Activated CD4-positive, alpha-beta memory T cell treated with anti-CD3 and anti-CD28 coated beads, Interleukin-2, amount 10 ng/mL, durations not matched to agents 7 days and 5 days (primary cell): ENCODE measurements at places on chromosomes 6 and 20. TPM values are rescaled to one million over a fixed set of nuclear protein-coding genes. Genes with fewer than 3 reads are reported as not detected.

- DNase-seq = no peak
- no peaks in the 10 kb centered on the region for H3K4me1 ChIP-seq
- no peaks in the 10 kb centered on the region for H3K27me3 ChIP-seq
- no peaks in the 10 kb centered on the region for H3K36me3 ChIP-seq
- H3K27ac ChIP-seq = no peak overlapping the region
Measured at GRCh38 chr6:165697171-165697570, 34.1 kb upstream of the PDE10A start.

DNA sequence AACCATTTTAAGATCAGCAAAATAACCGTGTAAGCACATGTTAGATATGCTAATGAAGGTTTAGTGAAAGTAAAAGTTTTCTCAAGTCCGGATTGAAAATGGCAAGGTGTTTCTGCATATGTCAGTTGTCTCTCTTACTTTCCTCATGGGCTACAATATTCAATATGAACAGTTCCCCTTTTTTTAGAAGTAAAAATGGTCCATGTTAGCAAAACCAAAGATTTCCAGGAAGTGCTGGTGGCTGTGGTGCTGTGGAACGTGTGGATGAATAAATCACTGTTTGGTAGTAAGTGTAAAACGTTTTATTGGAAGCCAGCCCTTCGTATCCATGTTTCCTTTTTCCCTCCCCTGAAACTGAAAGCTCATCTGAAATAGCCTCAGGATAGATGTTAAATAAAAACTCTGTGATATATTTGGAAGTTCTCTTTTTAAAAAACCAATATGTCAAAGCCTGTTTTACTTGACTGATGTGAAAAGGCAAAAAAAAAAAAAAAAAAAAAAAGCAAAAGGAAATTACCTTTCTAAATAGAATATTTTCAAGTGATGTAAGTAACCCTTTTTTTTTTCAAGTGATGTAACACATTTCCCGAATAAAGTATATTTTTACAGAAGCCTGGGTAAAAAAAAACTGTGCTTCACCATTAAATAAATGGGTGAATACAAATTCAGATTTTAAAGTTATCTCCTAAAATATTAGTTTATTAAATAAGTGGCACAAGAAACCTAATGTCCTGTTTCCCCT lies 41.9 kb downstream of the PLEKHG1 start:
- DNase-seq = no peak
- H3K36me3 ChIP-seq = no peaks in the 10 kb centered on the region
- H3K4me3 ChIP-seq = no peak overlapping the region
- peaks cover 6% of the 10 kb centered on the region for H3K4me1 ChIP-seq
- H3K27ac ChIP-seq = no peak overlapping the region
- H3K27me3 ChIP-seq = peaks cover 6% of the 10 kb centered on the region

DNA sequence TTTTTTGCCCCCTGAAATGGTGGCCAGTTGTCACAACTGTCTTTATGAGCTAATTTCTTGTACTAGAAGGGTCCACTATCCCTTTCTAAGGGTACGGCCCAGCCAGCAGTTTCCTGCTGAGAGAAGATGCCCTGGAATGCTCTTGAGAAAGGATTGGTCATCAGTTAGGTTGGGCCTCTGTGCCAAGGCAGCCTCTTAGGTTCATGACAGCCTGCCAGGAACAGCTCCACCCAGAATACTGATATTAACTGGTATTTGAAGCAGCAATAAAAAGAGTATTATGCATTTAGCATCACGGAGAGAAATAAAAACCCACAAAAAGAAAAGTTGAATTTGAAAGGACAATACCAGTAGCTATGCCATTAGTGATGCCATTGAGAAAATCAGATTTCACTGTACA lies 9.0 kb upstream of the HINT3 start:
- no peaks in the 10 kb centered on the region for H3K36me3 ChIP-seq
- no peak overlapping the region for H3K4me3 ChIP-seq
- peaks cover 24% of the 10 kb centered on the region for H3K4me1 ChIP-seq
- no peaks in the 10 kb centered on the region for H3K27me3 ChIP-seq

GRCh38 chr6:106908386-106908840 lies 66.1 kb downstream of the CD24 start:
- no peak overlapping the region for H3K27ac ChIP-seq
- no peaks in the 10 kb centered on the region for H3K36me3 ChIP-seq
- no peaks in the 10 kb centered on the region for H3K4me1 ChIP-seq
- no peak for DNase-seq
- H3K4me3 ChIP-seq = no peak overlapping the region

GRCh38 chr6:28789553-28790083 lies 134.2 kb downstream of the TRIM27 start:
- H3K4me3 ChIP-seq = peak overlapping the region; percentile 49
- H3K27ac ChIP-seq = no peak overlapping the region
- H3K4me1 ChIP-seq = peaks cover 15% of the 10 kb centered on the region
- H3K27me3 ChIP-seq = peaks cover 85% of the 10 kb centered on the region

DNA sequence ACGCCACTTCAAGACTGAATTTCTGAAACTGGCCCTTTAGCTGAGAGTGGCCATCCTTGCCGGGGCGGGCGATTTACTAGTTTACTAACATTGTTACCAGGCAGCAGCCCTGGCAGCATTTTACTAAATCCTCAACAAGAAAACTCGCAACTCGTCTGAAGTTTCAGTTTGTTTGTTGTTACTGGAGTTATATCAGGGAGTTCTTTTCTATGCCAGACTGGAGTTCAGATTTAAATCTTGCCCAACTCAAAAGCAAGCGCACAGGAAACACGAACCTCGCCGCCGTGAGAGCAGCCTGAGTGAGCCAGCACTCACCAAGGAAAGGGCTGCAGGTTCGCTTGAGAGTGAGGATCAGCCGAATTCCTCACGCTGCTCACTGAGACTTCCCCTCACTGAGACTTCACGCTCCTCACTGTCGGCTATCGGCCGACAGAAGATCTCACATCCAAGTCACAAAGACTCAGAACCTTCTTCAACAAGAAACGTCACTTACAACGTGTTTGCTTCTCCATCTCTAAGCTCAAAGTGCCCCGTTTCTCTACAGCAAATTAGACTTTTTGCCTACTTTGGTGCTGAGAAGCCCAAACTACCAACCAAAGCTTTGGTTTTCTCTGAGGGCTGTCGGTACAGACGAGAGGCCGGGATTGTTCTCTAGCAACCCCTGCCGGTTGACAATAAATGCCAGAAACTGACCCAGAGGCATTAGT lies 78.9 kb downstream of the OLIG3 start:
- H3K36me3 ChIP-seq = no peaks in the 10 kb centered on the region
- peaks cover 13% of the 10 kb centered on the region for H3K4me1 ChIP-seq
- H3K4me3 ChIP-seq = peak overlapping the region; percentile 76
- peak overlapping the region; percentile 79 for H3K27ac ChIP-seq
- peak; percentile 78 for DNase-seq

GRCh38 chr6:96520171-96521115 lies 1.2 kb upstream of the UFL1 start:
- H3K4me3 ChIP-seq = peak overlapping the region; percentile 100
- H3K27me3 ChIP-seq = no peaks in the 10 kb centered on the region
- no peak for DNase-seq
- H3K36me3 ChIP-seq = peaks cover 17% of the 10 kb centered on the region
- peak overlapping the region; percentile 40 for H3K27ac ChIP-seq

GRCh38 chr6:64459411-64459944 lies 823.9 kb downstream of the PHF3 start:
- H3K27me3 ChIP-seq = no peaks in the 10 kb centered on the region
- no peak overlapping the region for H3K4me3 ChIP-seq
- DNase-seq = no peak
- no peaks in the 10 kb centered on the region for H3K4me1 ChIP-seq

- no peaks in the 10 kb centered on the region for H3K4me1 ChIP-seq
- H3K27ac ChIP-seq = no peak overlapping the region
- no peak for DNase-seq
- no peaks in the 10 kb centered on the region for H3K36me3 ChIP-seq
Measured at GRCh38 chr6:112475083-112475482, 128.0 kb downstream of the RFPL4B start.

DNA sequence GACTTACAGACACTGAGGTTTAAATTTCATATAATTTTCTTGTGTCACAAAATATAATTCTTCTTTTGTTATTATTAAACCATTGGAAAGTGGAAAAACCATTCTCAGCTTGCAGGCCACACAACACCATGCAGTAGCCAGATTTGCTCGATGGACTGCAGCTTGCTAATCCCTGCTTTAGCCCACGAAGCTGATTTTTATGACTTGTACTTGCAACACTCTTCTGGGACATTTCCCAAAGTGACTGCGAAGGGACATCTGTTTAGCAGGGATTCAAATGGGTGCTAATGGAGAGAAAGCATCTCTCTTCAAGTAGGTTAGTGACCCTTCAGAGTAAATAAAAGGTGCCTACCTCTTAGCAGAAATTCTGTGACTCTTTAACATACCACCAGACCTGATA lies 304.6 kb upstream of the ZFP64 start:
- H3K4me1 ChIP-seq = peaks cover 3% of the 10 kb centered on the region
- no peak for DNase-seq
- H3K4me3 ChIP-seq = no peak overlapping the region
- H3K36me3 ChIP-seq = no peaks in the 10 kb centered on the region

DNA sequence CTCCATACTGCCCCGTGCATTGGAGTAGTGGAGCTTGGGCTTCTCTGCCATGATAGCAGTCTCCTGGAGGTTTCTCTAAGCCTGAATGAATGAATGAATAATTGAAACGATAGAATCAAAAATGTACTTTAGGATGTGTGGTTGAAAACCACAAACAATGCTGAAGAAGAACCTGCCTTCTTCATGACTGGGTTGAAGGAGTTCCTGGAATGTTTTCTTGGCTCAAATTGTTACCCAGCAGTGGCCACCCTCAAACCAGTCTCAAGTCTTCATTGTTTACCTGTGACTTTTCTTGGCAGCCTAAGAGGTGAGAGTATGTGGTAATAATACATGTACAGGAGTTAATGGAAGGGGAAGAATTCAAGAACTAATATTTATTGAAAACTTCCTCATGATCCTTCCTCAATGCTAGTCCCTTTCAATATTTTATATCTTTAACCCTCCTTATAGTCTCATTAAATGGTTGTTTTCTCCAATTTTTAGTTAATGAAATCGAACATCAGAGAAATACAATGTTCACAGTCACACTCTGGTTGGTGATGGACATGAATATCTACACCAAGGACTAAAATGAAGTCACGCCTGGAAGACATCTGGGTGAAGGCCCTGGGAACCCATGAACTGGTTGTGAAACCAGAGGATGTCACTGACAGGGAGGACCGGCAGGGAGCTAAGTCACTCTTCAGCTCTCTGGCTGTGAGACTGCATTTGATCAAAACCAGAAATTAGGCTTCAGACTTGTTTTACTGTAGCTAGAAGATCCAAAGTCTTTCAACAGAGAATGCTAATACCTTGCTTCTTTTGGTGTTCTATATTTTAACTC lies at the start of gene GSTA5:
GSTA5 (minus strand) TSS at position 51 of the 823 bp plus-strand sequence.
- H3K27ac ChIP-seq = no peak within 1 kb of the TSS
- no peak within 1 kb of the TSS for H3K4me3 ChIP-seq
- DNase-seq = no peak
- H3K27me3 ChIP-seq = peaks cover 28% of the 10 kb centered on the region

GRCh38 chr20:41672282-41672681 lies 54.1 kb upstream of the CHD6 start:
- no peak overlapping the region for H3K27ac ChIP-seq
- peaks cover 24% of the 10 kb centered on the region for H3K27me3 ChIP-seq
- H3K36me3 ChIP-seq = no peaks in the 10 kb centered on the region
- no peak overlapping the region for H3K4me3 ChIP-seq

DNA sequence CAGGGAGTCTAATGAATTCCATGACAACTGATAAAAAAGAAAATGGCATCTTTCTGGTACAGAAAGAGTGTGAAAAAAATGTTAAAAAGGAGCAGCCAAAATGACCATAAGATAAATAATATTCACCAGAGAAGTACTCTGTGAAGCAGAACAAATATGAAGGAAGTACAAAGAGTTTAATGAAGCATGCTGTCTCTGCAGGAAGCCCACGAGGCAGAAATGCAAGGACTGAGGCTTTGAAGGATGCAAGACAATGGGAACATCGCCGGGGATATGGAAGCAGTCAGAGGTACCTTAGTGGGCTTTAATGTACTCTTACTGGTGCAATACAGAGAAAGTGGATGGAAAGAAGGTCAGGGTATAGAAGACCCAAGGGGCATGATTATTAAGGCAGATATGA lies 50.7 kb downstream of the NOX3 start:
- H3K4me3 ChIP-seq = no peak overlapping the region
- no peaks in the 10 kb centered on the region for H3K36me3 ChIP-seq
- H3K4me1 ChIP-seq = no peaks in the 10 kb centered on the region
- no peak for DNase-seq

The PLEKHG1 gene
- total RNA-seq = 2.9 TPM

The LIME1 gene
- 181 TPM for total RNA-seq

The SOX18 gene
- total RNA-seq = 0.25 TPM
